Right lobe of liver (tissue), 6 donors: ENCODE measurements at places on chromosomes 11 and 22. TPM values are rescaled to one million over a fixed set of nuclear protein-coding genes. Genes with fewer than 3 reads are reported as not detected.

UPK2 gene
- not detected for total RNA-seq

DNA sequence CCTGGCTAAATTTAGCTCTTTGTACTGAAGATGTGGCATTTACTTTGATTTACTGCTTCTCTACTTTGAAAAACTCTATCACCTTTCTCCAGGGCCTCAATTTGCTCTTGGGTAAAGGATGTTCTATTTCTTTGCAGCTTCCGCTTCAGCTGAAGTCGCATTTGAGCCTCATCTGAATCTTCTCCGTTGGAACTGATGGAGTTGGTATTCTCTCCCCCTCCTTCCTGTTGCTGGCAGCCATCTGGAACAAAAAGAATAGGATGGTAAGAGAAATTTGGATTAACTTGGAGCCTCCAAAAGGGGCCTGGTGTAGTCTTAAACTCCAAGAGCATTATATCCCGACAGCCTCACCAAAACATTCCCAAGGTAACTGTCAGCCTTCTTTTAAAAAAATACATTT lies 16.6 kb downstream of the PAX6 start:
- no peak for DNase-seq

DNA sequence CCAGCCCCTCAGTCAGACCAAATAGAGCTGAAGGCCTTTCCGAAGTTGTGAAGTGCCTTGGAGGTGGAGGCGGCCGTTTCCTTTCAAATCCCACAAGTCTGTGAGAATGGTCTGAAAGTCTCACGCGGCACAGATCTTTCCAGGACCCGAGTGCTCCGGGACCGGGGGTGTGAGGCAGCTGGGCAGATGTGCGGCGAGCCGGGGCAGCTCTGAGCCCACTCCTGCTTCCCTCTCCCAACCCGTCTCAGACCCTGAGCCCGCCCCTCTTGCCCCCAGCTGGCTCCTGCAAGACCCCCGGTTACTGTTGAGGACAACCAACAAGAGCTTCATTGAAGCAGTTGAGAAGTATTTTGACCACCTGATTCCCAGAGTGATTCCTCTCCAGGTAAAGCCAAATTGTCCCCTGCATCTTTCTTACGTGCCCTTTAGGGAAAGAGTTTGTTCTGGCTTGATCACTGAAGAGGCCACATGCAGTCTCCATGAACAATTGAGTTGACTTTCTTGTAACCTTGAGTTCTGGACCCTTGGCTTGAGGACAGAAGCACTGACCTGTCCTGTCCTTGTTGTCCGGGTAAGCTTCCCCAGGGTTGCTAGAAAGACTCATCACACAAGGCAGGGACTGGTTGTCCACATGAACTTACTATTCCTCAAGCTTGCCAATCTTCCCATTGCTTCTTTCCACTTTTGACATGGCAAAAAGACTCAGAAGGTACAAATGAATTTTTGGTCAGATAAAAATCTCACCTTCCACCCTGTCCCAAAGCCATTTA lies 7.5 kb downstream of the GLB1L3 start:
- DNase-seq: no peak

GRCh38 chr11:66112041-66112491 lies 42.0 kb downstream of the PACS1 start:
- DNase-seq: no peak

IL10RA gene
- 6.1 TPM for total RNA-seq

DNA sequence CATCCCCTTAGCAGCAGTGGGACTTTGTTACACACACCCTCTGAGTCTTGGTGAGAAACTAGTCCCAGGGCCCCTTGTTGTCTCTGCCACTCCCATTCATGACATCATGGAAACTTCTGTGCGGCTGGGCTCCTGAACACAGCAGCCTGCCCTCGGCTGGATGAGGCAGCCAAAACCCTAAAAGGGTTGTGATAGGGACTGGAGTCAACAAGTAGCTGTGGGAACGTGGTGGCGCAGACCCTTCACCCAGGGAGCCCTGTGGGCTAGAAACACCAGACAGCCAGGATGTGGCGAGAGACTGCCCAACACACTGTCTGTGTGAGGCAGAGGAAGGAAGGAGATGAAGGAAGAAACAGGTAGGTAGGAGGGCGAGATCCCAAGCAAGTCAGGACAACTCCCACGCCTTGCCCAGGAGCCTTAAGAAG lies 3.9 kb downstream of the CD3D start:
- no peak for DNase-seq
